ENCODE measurements at places on chromosomes 16 and 17. TPM values are rescaled to one million over a fixed set of nuclear protein-coding genes. Genes with fewer than 3 reads are reported as not detected.

- no peak for DNase-seq
Observed at GRCh38 chr17:43825567-43825966, 7.4 kb downstream of the MPP3 start.

DNA sequence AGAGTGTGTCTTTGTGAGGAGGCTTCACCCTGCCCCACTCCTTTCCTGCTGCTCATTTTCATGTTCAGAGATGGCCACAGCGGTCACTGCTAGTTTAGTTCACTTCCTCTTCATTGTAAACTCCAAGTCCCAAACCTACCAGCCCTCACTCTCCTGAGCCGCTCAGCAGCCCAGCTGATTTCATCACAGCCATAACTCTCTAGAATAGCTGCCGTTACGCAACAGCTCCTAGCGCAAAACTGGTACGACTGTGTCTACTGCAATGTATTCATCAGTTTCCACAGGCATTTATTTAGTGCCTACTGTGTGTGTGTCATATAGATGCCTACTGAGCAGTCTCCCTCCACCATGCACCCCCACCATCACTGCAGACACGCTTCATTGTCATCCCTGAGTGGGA lies 233.5 kb upstream of the RPL38 start:
- DNase-seq = no peak

DNA sequence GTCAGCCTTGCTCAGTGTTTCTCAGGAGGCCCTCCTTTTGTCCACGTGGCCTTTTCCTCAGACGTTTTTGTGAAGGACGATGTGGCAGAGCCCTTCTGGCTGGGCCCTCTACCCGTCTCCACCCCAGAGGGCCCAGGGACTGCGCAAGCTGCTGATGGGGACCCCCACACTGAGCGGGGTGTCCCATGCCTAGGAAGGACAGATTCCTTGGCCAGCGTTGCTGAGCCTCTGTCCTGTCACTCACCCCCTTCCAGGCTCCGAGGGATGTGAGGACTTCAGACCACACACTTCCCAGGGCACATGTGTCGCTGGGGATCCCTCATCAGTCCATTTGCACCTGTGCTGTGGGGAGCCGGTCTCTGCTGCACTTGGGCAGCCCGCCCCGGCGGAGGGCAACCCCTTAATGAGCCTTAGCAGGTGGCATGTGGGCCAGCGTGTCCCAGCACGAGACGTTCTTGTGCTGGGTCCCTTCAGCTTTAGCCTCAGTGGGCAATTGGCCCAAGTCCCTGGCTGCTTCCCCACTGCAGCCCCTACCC lies 48.3 kb downstream of the NT5M start:
- no peak for DNase-seq

GRCh38 chr17:80270104-80270503 lies 9.5 kb downstream of the RNF213 start:
- no peak for DNase-seq

GRCh38 chr16:12239226-12239625 lies 262.7 kb downstream of the SNX29 start:
- DNase-seq = no peak

Gene NPB
- total RNA-seq = 0.51 TPM

DNA sequence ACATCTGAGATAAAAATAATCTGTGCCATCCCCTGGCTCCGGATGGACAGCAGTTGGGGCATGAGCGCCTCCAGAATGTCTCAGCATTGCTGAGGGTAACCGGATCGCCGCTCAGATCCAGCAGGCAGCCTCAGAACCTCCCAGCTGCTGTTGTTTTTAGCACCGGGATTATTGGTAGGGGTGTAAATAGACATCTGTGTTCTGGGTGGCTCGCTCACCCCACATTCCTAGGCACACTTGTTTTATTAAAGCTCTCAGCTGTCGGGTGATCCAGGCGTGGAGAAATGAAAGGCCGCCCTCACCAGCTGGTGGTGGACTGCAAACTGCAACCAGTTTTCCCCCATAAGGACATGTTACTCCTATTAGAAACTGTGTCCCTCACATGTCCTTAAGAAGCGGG lies 32.1 kb downstream of the MYH3 start:
- DNase-seq = no peak

- peak; percentile 91 for DNase-seq
Observed at GRCh38 chr17:82242977-82243647, 14.3 kb downstream of the SLC16A3 start.

Gene LGALS9B
- total RNA-seq = not detected

Gene ZNF19
- 3.3 TPM for total RNA-seq

Gene MT4
- not detected for total RNA-seq

Gene ABCA6
- total RNA-seq = 23.1 TPM

Gene CCDC92B
- not detected for total RNA-seq

Gene SULT1A2
- 0.26 TPM for total RNA-seq

DNA sequence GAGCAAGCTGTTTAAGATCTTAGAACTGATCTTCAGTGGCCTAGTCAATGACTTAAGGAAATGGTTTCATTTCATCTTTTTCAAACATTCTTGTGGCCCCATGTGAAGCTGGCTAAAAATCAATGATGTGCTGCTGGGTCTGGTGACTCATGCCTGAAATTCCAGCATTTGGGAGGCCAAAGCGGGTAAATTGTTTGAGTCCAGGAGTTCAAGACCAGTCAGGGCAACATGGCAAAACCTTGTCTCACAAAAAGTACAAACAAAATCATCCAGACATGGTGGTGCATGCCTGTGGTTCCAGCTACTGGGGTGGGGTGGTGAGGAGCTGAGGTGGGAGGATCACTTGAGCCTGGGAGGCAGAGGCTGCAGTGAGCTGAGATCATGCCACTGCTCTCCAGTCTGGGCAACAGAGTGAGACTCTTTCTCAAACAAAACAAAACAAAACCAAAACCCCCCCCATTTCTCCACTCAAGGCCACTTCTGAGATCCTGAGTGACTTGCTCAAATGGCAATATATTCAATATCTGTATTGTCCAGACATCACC lies 17.4 kb upstream of the COL1A1 start:
- DNase-seq = peak; percentile 98

DNA sequence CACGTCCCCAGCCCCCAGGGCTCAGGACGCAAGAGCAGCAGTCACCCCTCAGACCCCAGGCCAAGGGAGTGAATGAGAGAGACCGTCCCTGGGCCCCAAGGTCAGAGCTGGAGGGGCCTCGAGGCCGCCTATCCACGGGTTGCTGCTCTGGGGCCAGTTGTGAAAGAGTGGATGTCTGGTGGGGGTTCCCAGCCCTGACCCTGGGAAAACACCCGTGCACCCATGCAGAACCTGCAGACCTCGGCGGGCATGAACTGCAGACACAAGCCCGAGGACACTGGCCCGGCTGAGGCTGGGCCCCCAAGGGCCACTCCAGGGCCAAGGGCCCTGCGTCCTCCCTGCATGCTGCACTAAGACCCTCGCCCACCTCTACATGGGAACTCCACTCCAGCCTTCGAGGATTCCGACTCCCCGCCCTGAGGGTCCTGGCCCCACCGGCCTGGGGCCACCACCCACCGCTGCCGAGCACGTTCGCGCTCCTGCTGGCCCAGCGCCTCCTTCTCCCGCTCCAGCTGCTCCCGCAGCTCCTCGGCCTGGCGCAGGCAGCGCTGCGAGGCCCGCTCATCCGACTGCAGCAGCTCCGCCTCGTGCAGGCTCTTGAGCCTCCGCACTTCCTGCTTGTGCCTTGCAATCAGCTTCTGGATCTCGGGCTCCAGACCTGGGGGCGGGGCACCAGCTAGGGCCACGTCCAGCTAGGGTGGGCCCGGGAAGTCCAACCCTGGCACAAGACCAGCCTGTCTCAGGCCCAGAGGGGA lies 27.6 kb upstream of the AATK start:
- DNase-seq = no peak
